ENCODE measurements at places on chromosomes 16 and 17.

GRCh38 chr17:56131431-56131830, 21.8 kb upstream of the ANKFN1 start:
- DNase-seq: no peak

DNA sequence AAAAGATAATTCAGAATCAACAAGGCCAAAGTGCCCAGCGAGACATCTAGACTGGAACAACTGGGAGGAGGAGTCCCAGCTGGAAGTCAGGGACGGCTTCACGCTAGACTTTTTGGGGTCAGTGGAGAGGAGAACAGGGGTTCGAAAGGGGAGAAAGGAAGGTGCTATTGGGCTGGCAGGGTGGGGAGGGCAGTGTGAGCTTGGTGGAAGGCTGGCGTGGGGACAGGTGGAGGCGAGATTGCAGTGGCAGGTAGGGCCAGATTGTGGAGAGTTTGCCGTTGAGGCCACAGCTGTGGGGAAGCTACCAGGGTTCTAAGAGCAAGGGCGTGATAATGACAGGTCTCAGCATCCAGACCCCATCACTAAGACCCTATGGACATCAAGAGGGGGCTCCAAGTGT, 10.5 kb downstream of the SDK2 start:
- no peak for DNase-seq

- DNase-seq: no peak
Observed at GRCh38 chr16:2331931-2332267, 8.6 kb downstream of the ABCA3 start.

DNA sequence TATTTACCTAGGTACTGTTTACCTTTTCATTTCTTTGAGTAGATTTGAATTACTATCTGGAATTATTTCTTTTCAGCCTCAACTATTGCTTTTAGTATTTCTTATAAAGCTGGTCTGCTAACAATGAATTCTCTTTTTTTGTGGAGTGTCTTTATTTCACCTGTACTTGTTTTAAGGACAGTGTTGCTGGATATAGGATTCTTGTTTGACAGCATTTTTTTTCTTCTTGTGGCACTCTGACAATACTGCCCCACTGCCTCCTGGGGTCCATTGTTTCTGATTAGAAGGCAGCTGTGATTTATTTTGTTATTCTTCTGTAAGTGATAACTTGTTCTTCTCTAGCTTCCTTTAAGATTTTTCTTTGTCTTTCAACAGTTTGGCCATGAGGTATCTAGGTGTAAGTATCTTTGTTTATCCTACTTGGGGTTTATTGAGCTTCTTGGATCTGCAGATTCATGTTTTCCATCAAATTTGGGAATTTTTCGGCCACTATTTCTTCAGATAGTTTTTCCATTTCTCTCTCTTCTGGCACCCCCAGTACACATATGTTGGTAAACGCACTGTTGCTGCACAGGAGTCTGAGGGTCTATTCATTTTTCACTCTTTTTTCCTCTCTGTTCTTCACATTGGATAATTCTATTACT, 130.4 kb downstream of the AATF start:
- no peak for DNase-seq

- DNase-seq: no peak
Observed at GRCh38 chr16:72400257-72401083, 228.5 kb upstream of the PMFBP1 start.

DNA sequence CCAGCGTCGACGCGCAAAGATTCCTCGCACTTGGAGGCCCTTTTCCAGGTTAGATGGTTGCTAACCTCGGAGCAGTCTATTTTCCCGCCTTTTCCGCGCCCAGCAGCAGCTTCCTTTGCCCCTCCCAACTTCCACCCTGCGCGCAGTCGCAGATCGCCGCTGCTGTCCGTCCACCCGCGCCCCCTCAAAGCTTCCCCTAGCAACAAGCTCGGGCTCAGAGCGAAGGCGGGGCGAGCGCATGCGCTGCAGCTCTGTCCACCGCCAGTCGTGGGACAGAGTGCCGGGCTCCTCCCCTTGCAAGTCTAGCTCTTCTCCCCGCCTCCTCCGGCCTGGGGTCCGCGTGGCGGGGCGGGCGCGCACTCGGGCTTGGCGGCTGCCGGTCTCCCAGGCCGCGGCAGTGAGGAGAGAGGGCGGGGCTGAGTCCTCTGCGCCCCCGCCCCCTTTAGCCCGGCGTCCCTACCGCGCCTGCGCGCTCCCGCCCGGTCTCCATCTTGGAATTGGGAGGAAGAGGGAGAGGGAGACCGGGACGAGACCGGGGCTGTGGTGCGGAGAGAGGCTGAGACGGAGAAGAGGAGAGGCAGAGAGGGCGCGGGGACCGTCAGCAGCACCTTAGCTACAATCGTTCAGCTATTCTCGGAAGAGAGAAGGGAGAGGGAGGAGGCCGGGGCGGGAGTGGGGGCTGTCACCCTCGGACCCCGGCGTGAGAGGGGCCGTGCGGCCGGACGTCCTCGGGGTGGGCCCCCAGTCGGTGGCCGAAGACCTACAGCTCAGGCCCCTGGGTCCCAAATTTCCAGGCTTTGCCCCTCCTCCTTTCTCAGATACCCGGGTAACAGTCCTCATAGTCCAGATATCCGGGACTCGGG, at the start of gene TAOK2:
TAOK2 (plus strand) TSS at position 485 of the 863 bp plus-strand sequence. CDS start 3,905 bp downstream, outside the sequence.
- DNase-seq: peak; percentile 86

GRCh38 chr17:70072546-70073309, 2.3 kb upstream of the KCNJ16 start:
- DNase-seq: no peak
